Skeletal muscle tissue (tissue), 5 donors: ENCODE measurements at places on chromosomes 1 and 21. TPM values are rescaled to one million over a fixed set of nuclear protein-coding genes. Genes with fewer than 3 reads are reported as not detected.

TMIGD3 gene
- total RNA-seq = 1.6 TPM

STIL gene
- total RNA-seq = 4.7 TPM

KCNJ15 gene
- total RNA-seq = 0.52 TPM

DDR2 gene
- 40.2 TPM for total RNA-seq

MARK1 gene
- 9.9 TPM for total RNA-seq

ANGPTL3 gene
- total RNA-seq = not detected

CHAF1B gene
- total RNA-seq = 2.1 TPM

WDR64 gene
- total RNA-seq = not detected

SNX7 gene
- 25.1 TPM for total RNA-seq

EPHB2 gene
- total RNA-seq = 13.0 TPM

IL20 gene
- not detected for total RNA-seq

HUNK gene
- total RNA-seq = 3.1 TPM

SAMSN1 gene
- total RNA-seq = 3.1 TPM

CD53 gene
- total RNA-seq = 19.8 TPM

SLC22A15 gene
- under 0.01 TPM for total RNA-seq

OR2T2 gene
- total RNA-seq = not detected

NBPF12 gene
- total RNA-seq = 9.9 TPM

FBXO2 gene
- total RNA-seq = 0.52 TPM

KLF17 gene
- under 0.01 TPM for total RNA-seq

DNMT3L gene
- total RNA-seq = not detected

TPTE gene
- not detected for total RNA-seq

OR2T11 gene
- total RNA-seq = not detected

DCDC2B gene
- not detected for total RNA-seq

GCSAML gene
- 0.52 TPM for total RNA-seq

GUCA2A gene
- not detected for total RNA-seq
